Stimulated activated CD4-positive, alpha-beta T cell treated with anti-CD3 and anti-CD28 coated beads, Interleukin-15, amount 100 ng/mL, for 1 hour (primary cell): ENCODE measurements at places on chromosomes 11 and 22.

GRCh38 chr22:46081036-46081830 is 69.1 kb upstream of the PPARA start:
- no peak for DNase-seq

GRCh38 chr11:6452219-6452618 is 11.4 kb upstream of the HPX start:
- no peak for DNase-seq

GRCh38 chr11:119692540-119692820 is 36.5 kb downstream of the NECTIN1 start:
- no peak for DNase-seq

DNA sequence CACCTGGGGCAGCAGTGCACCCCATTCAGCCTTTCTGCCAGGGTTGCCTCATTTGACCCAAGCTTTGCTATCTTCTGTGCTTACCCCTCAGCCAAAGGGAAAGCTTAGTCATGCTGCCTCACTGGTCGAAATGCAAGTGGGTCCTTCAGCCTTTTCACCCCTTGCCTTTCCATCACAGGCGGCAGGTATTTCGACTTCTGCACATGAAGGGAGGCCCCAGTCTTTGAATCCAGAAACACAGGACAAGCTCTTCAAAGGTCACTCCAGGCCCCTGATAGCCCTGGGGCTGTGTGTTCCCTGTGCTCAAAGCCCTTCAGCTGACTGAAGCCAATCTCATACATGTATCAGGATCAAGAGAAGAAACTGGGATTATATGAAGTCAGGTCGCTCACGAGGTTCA is 129.7 kb downstream of the SNX19 start:
- DNase-seq, result no peak

DNA sequence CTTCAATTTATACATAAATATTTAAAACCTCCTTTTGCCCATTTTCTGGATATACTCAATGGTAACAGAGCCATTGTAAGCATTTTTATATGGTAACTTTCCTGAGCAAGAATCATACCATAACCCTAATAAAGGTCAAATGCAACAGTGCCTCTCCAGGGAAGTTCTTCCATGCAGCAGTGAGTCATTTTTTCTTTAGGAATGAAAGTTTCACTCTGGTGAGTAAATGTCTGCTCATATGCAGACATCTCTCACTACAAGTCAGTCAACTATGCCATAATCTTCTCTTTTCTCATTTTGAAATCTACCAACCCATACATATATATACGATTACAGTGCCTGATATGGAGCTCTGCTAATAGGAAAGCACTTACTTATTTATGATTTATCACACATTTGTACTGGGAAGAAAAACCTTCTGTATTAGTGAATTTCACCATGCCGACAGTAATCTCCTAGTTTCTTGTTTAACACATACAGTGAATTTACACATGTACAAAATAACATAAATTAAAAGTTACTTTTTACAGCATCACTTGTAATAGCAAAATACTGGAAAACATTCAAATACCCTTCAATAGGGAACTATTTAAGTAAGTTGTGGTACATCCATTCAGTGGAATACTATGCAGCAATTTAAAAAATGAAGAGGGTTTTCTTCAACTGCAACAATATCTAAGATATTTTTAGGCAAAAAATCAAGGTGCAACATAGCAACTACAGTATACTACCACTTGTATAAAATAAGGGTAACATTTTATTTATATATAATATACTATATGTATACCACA is 16.0 kb downstream of the STK33 start:
- no peak for DNase-seq

GRCh38 chr11:115676206-115676605 is 172.0 kb upstream of the CADM1 start:
- DNase-seq, result no peak

DNA sequence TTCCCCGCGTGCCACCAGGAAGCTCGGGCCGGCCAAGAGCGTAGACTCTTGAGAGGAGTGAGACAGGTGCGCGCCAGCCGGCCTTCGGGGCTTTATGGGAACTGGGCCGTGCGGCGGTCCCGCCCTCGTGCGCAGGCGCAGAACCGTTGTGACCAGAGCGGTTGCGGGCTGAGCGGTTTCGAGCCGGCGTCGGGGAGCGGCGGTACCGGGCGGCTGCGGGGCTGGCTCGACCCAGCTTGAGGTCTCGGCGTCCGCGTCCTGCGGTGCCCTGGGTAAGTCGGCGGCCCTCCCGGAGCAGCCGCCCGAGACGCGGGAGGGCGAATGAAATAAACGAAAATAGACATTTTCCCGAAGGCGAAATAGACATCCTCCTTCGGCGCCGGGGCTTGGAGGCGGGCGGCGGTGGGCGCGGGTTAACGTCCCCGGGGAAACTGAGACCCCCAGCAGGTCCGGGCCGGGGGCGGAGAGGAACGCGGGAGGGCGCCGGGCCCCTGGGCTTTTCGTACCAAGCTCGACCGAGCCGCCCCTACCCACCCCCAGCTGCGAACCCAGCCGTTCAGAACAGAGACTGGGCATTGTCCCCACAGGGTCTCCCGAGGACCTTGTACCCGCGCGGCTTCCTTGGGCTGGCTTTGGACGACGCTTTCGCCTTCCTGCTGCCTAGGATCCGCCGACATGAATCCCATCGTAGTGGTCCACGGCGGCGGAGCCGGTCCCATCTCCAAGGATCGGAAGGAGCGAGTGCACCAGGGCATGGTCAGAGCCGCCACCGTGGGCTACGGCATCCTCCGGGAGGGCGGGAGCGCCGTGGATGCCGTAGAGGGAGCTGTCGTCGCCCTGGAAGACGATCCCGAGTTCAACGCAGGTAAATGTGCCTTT is at the start of gene ASRGL1:
TSS of gene ASRGL1 (plus strand) at position 146 of the 879 bp plus-strand sequence. CDS start at position 676, 530 bp downstream.
- DNase-seq, result peak; percentile 48

GRCh38 chr11:31022080-31022479 is 347.5 kb downstream of the DCDC1 start:
- no peak for DNase-seq

- no peak for DNase-seq
These were observed 56.3 kb downstream of the LRRC74B start for GRCh38 chr22:21101877-21102638.

DNA sequence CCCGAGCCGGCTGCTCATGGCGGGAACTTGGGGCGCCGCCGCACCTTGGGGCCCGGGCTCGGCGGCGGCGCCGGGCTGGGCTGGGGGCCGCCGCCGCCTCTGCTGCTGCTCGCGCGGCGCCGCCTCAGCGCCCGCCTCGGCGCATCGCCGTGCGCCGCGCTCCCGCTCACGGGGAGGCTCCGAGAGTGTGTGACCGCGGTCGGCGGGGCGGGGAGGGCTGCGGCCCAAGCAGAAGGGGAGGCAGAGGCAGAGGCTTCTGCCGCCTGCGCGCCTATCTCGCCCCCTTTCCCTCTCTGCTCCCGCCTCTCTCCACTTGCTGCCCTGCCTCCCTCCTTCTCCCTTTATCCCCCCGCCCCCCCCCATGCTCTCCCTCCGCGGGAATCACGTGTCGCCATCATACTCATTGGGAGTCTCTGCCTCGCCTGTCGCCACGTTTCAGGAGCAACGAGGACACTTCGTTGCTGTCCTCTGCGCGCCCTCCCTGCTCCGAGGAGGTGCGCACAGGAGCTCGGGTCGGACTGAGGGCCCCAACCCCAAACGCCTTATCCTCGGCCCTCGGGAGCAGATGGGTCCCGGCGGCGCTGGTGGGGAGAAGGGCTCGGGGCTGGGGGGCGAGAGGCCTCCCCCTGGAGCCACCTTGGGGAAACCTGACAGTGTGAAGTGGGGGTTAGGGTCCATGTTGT is at the start of gene GUCY1A2:
TSS of gene GUCY1A2 (minus strand) at position 258 of the 683 bp plus-strand sequence. CDS start 421 bp downstream, outside the sequence.
- no peak for DNase-seq

- DNase-seq, result no peak
These were observed 12.4 kb downstream of the ADM start for GRCh38 chr11:10317151-10317755.

GRCh38 chr11:104991994-104992393 is 23.6 kb upstream of the CASP4 start:
- no peak for DNase-seq

DNA sequence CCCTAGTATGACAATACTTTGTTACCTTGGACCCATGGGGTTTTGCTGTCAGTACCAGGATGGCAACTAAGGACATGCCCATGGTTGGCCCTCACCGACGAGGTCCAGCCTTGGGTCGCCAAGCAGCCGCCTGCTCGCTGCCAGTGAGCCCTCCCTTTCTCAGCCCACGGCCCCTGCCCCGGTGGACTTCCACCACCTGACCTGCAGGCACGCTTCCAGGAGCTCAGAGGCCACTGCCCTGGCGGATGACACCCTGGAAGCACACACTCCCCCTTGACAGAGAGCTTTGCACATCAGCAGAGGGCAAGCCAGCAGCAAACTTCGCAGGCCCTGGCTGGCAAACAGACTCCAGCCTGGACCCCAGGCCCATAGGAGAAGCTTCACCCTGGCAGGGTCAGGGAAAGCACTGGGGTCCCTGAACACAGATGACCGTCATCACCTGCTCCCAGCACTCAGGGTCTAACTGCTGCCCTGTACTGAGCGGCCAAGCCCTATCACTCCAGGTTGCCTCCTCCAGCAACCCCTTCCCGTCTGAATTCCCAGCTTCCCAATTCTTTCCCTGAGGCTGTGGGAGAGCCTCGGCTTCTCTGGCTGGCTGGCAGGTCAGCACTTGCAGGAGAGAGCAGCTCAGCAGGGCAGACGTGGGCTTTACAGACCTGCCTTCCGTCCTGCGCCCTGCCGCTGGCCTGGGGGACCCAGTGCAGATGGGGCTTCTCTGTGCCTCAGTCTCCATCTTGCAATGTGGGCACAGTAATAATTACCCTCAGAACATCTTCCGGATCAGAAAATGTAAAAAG is 2.7 kb upstream of the PPARA start:
- no peak for DNase-seq

GRCh38 chr11:45676522-45677095 is 11.2 kb upstream of the CHST1 start:
- no peak for DNase-seq

DNA sequence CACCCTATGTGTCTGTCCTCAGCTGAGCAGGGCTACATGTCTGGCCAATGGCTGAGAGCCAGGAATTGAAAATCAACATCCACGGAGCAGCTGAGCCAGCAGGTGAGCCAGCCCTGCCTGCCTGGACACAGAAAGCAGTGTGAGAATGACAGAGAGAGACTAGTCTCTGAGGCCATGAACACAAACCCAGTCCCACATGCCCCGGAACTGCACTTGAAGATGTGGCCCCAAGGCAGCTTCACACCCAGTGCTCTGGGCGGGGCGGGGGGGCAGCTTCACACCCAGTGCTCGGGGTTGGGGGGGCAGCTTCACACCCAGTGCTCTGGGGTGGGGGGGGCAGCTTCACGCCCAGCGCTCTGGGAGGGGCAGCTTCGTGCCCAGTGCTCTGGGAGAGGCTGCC is 37.6 kb downstream of the TRMU start:
- DNase-seq, result no peak

GRCh38 chr11:75734491-75735180 is 17.0 kb downstream of the MOGAT2 start:
- no peak for DNase-seq

DNA sequence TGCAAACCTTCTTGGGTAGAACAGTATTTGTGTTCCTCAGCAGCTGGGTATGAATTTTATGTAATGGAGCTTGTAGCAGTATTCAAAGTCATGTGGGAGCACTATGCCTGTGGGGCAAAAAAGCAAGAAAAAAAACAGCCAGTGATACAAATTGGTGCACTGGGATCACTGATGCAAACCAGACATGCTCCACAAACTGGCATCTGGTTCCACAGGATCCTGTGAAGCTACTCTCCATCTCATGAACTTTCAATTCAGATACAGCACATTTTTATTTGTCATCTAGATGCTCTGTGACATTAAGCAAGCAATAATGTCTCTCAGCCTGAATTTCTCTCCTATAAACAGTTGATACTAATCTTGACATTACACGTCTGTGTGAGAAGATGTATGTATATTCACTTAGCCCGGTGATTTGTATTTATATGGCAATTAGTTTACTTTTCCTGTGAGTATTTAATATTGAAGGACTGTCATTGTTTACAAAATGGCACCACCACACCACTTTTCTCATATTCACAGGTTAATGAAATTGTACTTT is 208.5 kb upstream of the GRIA4 start:
- DNase-seq, result no peak

GRCh38 chr22:43289976-43290721 is 53.0 kb downstream of the SCUBE1 start:
- DNase-seq, result no peak

DNA sequence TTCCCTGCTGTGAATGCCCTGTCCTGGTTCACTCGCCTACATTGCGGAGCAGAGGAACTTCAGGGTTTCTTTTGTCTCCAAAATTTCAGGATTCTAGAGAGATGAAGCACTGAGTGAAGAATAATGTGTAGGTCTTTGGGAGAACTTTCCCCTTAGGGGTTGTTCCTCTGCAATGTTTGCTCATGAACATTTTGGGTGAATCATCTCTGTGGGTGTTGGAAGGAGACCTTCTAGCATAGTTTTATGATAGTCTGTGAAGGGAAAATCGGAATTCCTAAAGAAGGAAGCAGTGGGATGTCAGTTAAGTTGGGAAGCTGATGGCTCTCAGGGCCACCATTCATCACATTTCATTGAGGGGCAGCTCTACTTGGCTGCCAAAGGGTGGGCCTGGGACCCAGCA is 64.8 kb downstream of the MIAT start:
- DNase-seq, result no peak

GRCh38 chr11:1893581-1894359 is 2.1 kb upstream of the PRR33 start:
- no peak for DNase-seq

GRCh38 chr11:7849018-7849417 is 52.3 kb upstream of the OR5P2 start:
- DNase-seq, result no peak

DNA sequence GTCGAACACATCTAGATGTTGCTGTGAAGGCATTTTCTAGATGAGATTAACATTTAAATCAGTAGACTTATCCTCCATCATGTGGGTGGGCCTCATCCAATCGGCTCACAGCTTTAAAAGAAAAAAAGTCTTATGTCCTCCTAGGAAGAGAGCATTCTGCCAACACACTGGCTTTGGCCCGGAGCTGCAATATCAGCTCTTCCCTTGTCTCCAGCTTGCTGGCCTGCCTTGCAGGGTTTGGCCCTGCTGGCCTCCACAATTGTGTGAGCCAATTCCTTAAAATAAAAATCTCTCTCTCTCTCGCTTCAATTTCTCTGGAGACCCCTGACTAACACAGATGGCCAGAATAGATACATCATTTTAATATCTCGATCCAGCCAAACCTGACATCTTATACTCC is 13.1 kb upstream of the ABCC8 start:
- DNase-seq, result no peak

DNA sequence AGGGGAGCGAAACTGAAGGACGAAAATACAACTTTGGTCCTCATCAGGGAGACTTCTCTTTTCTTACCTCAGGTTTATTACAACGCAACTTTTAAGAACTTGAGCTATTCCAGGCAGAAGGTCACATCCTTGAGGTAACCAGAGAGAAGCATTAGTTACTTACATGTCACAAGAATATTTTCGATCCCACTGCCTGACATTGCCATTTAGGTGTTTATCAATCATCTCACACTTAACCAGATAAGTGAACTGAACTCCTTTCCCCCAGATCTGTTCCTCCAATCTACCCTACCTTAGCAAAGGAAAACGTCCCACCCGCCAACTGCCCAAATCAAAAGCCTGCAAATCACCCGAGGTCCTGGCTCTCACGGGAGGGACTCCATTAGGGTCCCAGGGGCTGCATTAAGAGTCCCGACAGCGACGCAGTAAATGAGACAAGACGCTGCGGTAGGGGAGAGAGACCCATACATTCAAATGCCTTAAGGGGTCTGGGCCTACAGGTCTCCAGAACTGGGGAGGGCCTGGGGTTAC is 734 bp downstream of the ZNF280B start:
- DNase-seq, result no peak
